ENCODE measurements at places on chromosomes 12 and 14. TPM values are rescaled to one million over a fixed set of nuclear protein-coding genes. Genes with fewer than 3 reads are reported as not detected.

NXPH4 gene
- 7.8 TPM for total RNA-seq

ACSM4 gene
- total RNA-seq, result not detected

ACACB gene
- total RNA-seq, result 14.2 TPM

NCKAP5L gene
- total RNA-seq, result 13.4 TPM

ARG2 gene
- 8.4 TPM for total RNA-seq

EIF2S3B gene
- 0.59 TPM for total RNA-seq

DNAAF2 gene
- 12.2 TPM for total RNA-seq

FSCB gene
- total RNA-seq, result 0.11 TPM

MIP gene
- total RNA-seq, result not detected

SERPINA1 gene
- 5.9 TPM for total RNA-seq

WNT1 gene
- not detected for total RNA-seq

RBM19 gene
- 24.9 TPM for total RNA-seq

GRCh38 chr14:103973354-103973753 lies 31.0 kb upstream of the RD3L start:
- no peak for DNase-seq

- no peak for DNase-seq
Measured at GRCh38 chr12:49230176-49230804, 34.6 kb upstream of the TUBA1C start.

DNA sequence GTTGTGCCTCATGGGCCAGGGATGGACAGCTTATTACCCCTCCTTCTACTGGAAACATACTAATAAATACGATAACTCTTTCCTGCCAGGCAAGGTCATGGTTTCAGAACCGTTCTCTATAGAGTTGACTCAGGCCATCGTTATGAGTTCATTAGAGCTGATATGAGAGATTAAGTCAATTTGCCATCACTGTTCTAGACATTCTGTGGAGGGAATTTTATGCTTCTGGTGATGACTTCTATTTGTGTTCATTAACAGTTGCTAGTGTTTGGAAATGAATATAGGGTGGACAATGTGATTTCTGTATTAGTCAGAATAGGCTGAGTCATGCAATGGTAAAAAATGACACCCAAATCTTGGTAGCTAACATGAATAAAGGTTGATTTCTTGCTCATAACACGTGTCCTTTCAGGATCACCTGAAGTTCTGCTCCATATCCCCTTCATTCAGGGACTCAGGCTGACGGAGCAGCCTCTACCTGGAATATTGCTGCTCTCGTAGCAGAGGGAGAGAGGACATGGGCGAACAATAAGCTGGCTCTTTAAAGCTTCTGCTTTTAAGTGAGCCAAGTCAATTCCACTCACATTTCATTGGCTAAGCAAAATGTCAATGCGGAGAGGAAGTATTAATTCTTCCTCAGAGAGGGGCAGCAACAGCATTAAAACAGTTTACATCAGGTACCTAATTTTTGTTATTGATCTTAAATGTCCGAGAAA lies 18.5 kb upstream of the TBPL2 start:
- DNase-seq, result no peak

- DNase-seq, result no peak
Measured at GRCh38 chr12:24821691-24822090, 127.2 kb downstream of the BCAT1 start.

- DNase-seq, result no peak
Measured at GRCh38 chr12:87813476-87814234, 215.5 kb downstream of the C12orf50 start.

- peak; percentile 63 for DNase-seq
Measured at GRCh38 chr12:45170456-45171042, 45.3 kb upstream of the ANO6 start.

GRCh38 chr12:111585690-111586089 lies 13.4 kb downstream of the ATXN2 start:
- no peak for DNase-seq

GRCh38 chr14:46769292-46769691 lies 117.7 kb upstream of the RPL10L start:
- DNase-seq, result no peak

GRCh38 chr12:13900718-13901117 lies 80.7 kb downstream of the GRIN2B start:
- no peak for DNase-seq

- DNase-seq, result no peak
Measured at GRCh38 chr14:38512236-38512635, 256.3 kb upstream of the CLEC14A start.

DNA sequence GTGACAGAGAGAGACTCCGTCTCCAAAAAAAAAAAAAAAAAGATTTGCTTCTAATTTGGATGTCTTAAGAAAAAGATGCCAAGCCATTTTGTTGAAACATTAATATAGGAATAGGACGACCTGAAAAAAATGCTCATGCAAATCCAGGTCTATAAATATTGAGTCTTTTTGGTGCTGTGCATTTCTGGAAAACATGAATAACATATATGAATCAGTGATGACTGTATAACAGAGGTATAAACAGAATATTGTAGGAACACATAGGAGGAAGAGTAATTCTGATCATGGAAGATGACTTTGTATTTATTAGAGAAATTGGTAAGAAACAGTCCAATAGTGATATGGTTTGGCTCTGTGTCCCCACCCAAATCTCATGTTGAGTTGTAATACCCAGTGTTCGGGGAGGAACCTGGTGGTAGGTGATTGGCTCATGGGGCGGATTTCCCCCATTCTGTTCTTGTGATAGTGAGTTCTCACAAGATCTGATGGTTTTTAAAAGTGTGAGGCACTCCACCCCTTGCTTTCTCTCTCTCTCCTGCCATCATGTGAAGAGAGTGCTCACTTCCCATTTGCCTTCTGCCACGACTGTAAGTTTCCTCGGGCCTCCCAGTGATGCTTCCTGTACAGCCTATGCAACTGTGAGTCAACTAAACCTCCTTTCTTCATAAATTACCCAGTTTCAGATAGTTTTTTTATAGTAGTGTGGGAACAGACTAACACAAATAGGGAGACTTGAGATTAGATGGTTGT lies 3.0 kb upstream of the SRSF5 start:
- no peak for DNase-seq

GRCh38 chr12:6383572-6384498 lies at the start of gene LTBR:
Gene LTBR (plus strand): TSS chr12:6384162. CDS start chr12:6384359, 197 bp downstream.
- peak; percentile 65 for DNase-seq

DNA sequence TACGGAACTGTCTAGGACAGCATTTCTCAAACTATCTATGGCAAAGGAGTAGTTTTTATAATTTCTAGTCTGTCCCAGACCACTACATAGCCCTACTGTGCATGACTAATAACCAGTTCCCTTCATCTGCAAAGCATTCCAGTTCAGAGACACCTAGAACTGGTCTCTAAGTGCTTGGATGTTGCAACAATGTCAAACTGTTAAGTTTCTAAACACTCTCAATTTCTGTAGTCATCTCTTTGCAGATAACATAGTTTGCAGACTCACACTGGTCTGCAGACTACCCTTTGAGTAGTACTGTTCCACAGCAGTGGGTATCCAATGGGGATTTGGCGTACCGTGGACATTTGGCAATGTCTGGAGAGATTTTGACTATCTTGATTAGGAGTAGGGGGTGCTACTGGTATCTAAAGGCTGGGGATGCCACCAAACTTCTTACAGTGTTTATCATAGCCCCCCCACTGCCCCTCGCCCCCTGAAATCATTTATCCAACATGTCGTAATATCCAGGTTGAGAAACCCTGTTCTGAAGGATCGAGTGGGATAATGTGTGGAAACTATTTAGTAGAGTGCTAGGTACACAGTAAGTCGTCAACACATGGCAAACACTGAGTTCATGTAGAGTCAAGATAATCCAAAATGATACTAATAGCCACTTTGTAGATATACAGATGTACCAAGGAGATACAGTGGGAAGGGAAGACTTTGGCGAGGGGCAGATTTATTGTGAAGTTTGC lies 1.7 kb downstream of the C12orf76 start:
- DNase-seq, result no peak

GRCh38 chr12:116077431-116077830 lies 200.1 kb downstream of the MED13L start:
- DNase-seq, result no peak

DNA sequence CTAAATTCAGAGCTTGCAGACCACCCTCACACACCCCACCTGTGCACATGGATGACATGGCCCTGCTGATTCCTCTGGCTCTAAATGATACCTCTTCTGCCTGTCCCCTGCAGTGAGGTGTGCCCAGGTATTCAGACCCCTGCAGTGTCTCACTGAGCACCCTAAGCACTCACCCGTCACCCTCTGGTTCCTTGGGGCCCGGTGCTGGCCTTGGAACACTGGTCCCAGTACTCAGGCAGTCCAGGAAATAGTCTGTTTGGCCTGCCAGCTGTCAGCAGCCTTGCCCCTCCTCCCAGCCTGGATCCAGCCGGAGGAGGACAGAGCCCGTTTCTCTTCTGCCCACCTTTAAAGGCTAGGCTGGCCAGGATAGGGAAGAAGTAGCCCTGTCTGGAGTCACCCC lies 44.9 kb downstream of the ESRRB start:
- no peak for DNase-seq

GRCh38 chr14:32009976-32010581 lies 67.0 kb upstream of the ARHGAP5 start:
- DNase-seq, result no peak

GRCh38 chr14:100069161-100069800 lies 4.1 kb downstream of the EVL start:
- DNase-seq, result no peak

DNA sequence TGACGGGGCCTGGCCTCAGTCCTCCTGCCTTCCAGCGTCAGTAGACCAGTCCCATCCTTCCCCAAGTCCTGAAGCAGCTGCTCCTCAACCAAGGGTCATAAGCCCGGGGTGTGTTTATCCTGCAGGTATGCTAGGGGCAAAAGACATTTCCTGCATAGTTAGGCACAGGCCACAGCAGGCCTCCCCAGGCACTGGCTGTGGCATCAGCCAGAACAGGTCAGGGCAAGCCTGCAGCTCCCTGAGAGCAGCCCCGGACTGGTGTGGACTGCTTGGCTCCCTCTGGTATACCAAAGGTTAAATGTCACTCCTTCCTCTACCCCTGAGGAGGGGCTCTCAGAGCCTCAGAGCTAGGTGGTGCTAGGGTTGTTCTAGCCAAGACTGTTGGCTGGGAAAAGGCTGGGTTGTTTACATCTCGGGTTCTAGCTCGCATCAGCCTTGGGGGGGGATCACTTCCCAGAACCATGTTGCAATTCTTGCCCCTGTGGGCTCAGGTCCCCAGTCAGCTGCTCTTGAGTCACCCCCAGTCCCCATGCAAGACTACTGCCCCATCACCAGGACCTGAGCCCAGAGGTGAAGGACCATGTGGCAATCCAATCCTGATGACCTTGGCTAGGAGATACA lies 2.9 kb downstream of the MMP14 start:
- no peak for DNase-seq

DNA sequence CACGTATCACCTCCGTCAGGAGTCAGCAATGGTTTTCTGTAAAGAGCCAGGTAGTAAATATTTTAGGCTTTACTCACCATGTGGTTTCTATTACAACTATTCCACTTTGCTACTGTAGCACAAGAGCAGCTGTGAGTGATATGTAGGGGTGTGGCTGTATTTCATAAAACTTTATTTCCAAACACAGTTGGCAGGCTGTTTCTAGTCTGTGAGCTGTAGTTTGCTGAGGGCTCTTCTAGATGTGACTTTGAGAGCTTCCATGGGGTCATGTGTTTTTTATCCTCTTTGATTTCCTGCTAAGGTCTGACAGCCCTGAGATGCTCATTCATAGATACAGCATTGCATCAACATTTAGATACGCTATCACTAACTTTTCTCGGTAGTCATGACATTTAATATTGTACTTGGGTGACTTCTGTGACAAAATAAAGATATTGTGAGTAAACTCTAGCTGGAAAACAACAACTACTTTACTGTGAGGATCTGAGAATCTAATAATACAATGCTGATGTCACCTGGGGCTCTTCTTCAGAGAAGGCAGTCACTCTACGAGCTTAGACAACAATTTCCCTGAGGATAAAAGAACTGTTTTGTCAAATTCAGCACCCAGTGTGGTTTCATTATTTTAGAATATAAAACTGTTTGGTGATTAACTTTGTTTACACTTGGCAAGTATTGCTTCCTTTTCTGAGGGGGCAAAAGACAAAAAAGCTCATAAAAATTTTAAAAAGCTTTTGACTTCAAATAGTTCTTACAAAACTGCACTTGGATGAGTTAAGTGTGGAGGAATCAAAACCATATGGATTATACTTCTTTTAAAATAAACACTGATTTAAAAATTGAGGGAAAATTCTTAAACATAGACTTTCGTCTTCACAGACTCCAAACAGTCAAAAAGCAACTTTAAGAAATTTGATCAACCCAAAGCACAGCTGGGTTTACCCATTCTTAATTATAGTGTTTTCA lies 231.2 kb upstream of the DCN start:
- DNase-seq, result no peak

DNA sequence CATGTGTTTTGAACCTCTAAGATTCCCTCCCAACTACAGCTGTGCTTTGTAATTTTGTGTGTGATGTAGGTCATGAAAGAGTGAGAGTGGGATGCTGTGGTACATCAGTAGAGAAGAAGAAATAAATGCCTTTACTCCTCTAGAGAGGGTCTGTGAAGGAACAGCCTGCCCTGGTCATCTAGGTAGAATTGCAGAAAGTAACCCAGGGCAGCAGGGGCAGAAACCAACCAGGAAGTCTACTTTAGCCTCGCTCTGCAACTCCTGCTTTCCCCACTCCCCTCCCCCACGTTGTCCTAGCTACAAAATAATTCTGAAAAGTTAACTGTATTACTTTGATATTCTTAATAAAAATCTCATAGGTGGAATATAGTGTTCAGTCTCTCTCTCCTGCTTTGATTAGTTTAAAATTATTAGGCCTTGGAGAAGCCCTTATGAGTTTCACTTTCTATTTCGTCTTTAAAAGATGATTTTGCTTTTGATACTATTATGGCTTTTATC lies 7.5 kb downstream of the TBK1 start:
- no peak for DNase-seq

DNA sequence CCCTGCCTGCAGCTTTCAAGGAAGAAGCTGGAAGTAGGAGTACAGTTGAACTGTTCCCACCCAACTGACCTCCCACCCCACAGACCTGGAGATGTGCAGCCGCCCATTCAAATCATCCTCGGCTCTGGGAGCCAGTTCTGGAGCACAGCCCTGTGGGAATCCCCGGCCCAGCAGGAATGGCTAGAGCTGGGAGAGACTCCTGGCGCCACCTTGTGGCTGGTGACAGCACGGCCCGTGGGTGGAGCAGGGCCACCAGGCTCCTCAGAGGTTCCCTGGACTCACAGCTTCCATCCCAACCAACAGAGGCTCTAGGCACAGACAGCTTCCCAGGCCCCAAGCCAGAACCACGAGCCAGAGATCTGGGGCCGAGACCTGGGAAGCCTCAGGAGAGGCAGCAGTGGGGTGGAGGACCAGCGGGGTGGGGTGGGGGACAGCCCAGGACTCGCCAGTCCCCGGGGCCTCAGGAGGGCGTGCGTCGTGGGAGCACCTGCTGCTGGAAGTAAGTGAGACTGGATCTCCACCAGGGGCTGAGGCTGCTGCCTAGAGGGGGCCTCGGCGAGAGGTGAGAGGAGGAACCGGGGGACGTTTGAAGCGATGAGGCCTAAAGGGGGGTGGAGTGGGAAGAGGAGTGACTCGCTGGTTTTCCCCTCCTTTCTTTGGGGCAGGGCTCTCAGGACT lies 43.4 kb downstream of the RNF34 start:
- DNase-seq, result no peak
